Fibroblast of mammary gland (primary cell): ENCODE measurements at places on chromosomes 12 and 14.

- no peak for DNase-seq
These were observed 341.2 kb downstream of the SNAPC1 start for GRCh38 chr14:62103464-62103863.

- DNase-seq, result no peak
These were observed 1.8 kb downstream of the MARCHF9 start for GRCh38 chr12:57756406-57757341.

DNA sequence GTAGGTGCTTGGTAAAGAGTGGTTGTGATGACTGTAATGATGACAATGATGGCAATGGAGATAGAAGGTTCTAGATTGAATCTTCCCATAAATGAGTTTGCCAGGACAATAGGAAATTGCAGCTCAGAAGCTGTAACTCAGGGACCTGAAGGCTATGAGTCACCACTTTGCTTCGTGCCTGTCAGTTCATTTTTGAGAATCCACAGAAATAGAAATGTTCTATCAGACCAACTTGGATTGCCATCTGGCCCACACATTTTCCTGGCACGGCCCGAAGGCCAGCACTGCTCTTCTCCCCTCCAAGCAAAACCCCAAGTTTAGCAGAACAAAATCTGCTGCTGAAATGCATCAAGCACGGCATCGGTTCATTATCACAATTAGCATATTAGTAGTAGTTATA, 1127.0 kb downstream of the BCL11B start:
- DNase-seq, result no peak

- peak; percentile 75 for DNase-seq
These were observed 482 bp upstream of the IFI27L2 start for GRCh38 chr14:94129758-94130414.

DNA sequence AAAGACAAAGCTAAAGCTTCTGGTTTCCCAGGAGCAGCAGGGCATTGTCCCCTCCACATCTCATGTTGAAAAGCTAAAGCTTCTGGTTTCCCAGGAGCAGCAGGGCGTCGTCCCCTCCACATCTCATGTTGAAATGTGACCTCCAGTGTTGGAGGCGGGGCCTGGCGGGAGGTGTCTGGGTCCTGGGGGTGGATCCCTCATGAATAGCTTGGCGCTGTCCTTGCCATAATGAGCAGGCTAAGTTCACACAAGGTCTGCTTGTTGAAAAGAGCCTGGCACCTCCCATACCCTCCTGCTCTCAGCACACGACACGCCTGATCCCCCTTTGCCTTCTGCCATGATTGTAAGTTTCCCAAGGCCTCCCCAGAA, 123.7 kb downstream of the PIWIL1 start:
- DNase-seq, result no peak

- peak; percentile 71 for DNase-seq
These were observed 174.7 kb upstream of the HIF1A start for GRCh38 chr14:61520576-61520975.

DNA sequence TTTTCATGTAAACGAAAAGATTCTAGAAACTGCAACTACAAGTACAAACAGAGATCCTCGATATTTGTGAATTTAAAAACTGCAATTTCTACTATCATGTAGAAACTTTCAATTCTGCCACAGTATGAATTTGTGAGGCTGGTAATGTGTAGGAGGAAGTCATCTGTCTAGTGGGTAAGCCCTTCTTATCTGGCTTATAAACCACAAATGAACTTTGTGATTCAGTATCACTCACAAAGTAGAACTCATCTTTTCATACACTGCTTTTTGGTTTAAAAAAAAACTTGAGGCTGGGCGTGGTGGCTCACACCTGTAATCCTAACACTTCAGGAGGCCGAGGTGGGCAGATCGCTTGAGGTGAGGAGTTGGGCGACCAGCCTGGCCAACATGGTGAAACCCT, 20.7 kb downstream of the GTF2A1 start:
- DNase-seq, result no peak

- peak; percentile 78 for DNase-seq
These were observed 17.5 kb downstream of the ZNF664 start for GRCh38 chr12:123990511-123990910.

DNA sequence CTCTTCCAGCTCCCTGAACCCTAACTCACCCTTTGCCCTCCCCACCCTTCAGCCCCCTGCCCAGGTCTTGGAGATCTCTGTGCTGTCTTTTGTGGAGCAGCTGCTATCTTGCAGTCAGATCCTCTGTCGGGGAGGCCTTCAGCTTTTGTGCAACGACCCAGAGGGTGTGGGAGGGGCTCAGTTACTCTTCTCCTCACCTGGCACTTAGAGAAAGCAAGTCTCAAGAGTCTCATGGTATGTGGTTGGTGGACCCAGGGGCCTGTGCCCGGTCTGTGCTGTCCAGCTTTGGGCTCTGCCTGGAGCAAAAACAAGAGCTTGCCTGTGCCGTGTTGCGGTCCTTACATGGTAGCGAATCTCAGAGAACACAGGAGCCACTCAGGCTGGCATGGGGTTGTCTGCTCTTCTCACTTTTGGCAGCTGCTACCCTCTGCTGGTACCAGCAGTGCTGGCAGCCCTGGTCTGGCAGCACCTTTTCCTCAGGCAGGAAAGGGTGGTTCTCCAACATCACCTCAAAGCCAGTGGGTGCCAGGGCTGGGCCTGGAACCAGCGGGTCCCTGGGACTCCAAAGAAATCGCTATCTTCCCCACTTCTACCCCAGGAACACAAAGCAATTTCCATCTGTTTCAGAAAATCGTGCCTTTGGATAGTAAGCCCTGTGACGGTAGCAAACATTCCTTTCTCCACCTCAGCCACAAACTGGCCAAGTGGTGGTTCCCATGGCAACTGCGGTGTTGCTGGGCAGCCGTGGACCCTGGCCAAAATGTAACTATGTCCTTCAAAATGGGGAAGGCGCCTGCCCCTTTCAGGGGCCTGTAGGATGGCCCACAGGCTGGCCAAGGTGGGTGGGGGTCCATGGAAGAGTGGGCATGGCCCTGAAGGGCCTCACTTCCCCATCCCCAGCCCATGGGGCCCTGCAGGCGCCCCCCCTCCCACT, 90.0 kb downstream of the RIN3 start:
- DNase-seq, result peak; percentile 71
